AML-193 (cell line): ENCODE measurements at places on chromosomes 5 and 9.

- no peak for DNase-seq
Measured at GRCh38 chr5:14011089-14012020, 66.9 kb upstream of the DNAH5 start.

GRCh38 chr5:90162324-90162723 is 247.2 kb downstream of the CETN3 start:
- no peak for DNase-seq

DNA sequence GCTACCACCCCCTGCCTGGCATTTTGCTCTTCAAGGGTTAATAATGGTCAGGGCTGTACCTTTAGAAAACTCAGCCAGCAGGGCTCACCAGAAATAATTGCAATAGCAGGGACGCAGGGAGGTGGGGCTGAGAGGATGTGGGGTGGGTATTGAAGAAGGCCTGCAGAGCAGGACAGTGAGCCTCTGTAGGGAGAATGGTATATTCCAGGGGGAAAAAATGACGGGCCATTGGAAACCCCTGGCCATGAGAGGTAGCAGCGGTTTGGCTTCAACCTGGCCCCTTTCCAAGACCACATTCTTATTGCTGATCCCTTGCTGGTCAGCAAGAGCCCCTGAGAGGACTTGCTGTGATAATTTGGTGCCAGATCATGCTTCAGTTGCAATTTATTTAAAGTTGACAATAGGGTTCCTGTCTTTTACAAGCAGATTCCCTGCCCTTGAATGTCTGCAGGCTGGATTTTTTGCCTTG is 36.7 kb upstream of the CTNNA1 start:
- DNase-seq = no peak

DNA sequence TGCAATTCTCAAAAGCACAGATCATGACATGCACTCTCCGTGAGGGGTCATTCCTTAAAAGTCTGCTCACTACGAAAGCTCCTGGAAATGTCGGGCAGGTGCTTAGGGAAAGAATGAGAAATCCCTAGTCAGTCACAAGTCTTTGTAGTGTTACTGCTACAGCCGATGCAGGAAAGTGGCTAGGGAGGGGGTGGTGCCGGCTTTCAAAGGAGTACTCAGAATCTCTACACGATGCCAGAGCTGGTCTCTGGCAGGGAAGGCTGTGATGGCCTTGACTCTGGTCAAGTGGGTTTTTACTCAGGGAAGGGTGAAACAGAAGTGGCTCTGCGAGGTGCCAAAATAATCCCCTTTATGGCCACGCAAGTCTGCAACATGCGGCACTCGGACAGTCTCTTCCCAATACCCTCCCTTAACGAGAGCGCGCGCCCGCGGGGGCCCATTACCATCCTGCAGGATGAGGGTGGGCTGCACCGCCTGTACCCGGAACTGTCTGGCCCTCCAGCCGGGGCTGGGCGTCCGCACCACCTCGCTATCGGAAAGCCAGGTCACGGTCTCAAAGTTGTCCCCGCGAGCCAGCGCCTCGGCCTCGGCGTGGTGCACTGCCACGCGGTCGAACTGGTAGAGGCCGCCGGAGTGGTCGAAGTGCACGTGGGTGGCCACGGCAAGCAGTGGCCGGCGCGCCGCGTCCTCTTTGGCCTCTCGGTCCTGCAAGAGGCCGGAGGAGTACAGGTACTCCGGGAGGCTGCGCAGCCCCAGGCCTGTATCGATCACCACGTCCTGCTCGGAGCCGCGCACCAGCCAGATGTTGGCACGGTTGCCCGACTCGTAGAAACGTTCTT is 956 bp downstream of the MBLAC2 start:
- peak; percentile 26 for DNase-seq

- peak; percentile 17 for DNase-seq
Measured at GRCh38 chr9:21506626-21507482, 24.7 kb upstream of the IFNE start.

DNA sequence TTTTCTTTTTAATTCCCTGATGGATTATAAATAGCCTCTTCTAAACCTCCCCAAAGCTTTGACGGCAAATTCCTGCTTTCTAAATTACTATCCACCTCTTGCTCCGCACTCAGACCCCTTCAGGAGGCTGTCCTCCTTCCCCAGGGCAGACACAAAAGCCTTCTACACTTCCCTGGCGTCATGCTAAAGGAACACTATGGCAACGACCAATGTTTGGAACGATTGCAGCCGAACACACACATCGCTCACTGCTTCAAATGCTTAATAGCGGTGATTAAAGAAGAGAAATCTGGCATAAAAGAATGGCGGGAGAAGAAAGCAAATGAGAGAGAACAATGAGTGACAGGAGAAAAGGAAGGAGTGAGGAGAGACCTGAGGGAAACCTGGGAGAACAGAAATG is 297.3 kb downstream of the MLLT3 start:
- no peak for DNase-seq

DNA sequence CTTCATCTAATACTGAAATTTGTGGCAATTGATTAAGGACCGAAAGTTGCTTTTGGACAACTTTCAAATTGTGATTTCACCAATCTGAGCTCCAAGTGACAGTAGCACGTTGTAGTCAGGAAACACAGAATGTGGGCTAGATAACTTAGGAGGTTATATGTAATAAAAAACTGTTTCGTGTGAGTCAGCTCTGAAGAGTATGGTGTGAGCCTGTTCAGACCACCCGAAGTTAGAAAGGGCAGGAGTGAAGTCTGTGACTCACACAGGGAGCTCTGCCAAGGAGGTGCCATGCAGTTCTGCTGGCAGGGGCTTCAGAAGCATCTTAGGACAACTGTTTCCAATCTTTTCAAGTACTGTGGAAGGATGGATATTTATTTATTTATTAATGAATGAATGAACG is 16.4 kb upstream of the ZBTB34 start:
- DNase-seq = no peak

- DNase-seq = no peak
Measured at GRCh38 chr9:34197756-34198711, 19.2 kb downstream of the UBAP1 start.

DNA sequence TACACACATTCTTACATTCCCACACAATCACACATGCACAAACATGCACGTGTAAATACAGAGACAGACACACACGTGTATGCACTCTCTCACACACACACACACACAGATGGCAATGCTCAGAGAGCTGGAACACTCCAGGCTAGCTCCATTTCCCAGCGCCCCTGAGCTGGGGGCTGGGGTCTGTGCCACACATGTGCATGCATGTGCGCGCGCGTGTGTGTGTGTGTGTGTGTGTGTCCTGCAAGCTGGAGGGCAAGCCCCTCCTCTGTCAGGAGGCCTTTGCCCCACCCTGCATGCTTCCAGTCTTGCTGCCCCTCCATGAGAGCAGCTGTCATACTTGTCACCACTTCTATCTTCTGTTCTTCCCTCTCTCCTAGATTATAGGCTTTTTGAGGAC is 16.6 kb upstream of the S1PR3 start:
- no peak for DNase-seq

DNA sequence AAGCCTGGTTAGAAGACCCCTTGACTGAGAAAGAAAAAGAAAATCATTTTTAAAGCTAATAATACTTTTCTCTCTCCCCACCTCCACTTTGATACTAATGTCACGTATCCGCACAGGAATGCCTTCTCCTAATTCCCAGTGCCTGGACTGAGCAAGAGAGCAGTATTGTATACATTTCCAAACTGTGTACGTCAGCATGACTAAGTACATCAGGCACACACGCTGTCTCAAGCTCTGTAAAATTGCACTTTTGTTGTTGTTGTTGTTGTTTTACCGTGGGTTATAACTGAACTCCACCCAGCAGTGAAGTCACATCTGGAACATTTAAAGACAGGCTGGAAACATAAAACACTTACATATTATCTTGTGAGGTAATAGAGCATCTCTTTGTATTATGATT is 407.6 kb downstream of the DNAH5 start:
- DNase-seq = no peak

GRCh38 chr5:67021521-67021920 is 175.1 kb downstream of the CD180 start:
- DNase-seq = no peak

- no peak for DNase-seq
Measured at GRCh38 chr9:131886826-131887225, 146.9 kb upstream of the RAPGEF1 start.

GRCh38 chr9:84759300-84759750 is 89.8 kb downstream of the NTRK2 start:
- no peak for DNase-seq

GRCh38 chr5:68843624-68844364 is 250.0 kb upstream of the SLC30A5 start:
- no peak for DNase-seq

DNA sequence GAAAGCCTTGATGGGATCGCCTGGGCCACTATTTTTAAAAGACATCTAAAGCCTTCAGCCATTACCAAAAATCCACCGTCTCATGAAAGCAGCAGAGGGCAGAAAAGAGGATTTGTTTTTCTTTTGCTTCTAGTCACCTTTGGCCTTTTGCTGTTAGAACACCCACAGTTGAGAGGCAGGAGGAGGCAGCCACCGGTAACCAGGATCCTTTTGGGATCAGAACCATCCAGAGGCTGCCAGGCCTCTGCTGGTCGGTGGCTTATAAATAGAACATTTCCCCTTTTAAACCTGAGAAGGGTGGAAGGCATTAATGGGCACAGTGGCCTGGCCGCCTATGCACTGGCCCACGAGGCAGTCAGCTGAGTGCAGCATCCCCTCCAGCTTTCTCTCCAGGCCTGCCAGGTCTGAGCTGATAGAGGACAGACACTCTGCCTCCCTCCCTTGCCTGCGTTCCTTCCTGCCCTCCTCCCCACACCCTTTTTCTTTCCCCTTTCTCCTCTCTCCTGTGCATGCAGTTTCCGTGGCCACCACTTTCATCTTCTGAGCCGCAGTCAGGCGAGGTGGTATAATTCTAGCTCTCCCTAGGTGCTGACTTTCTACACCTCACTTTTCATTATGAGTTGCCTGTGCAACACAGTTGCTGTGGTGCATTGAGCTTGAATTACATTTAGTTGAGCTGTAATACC is 253.4 kb downstream of the ARHGAP26 start:
- no peak for DNase-seq

DNA sequence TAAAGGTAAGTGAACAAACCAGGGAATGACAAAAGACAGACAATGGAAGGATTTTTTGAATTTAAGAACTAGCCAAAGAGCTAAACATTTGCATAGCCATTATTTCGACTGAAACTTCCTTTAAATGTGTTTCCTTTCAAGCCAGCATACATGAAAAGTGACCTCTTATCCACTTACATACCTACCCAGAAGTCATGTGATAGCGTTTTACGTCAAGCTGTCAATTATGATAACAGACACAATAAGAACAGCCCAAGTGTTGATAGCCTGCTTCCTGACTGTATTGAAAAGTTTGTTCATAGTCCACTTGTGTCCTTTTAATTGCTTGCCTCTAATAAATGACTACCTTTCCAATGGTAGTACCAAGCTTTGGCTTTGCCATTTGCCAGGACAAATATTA is 206.0 kb downstream of the NFIB start:
- DNase-seq = no peak

DNA sequence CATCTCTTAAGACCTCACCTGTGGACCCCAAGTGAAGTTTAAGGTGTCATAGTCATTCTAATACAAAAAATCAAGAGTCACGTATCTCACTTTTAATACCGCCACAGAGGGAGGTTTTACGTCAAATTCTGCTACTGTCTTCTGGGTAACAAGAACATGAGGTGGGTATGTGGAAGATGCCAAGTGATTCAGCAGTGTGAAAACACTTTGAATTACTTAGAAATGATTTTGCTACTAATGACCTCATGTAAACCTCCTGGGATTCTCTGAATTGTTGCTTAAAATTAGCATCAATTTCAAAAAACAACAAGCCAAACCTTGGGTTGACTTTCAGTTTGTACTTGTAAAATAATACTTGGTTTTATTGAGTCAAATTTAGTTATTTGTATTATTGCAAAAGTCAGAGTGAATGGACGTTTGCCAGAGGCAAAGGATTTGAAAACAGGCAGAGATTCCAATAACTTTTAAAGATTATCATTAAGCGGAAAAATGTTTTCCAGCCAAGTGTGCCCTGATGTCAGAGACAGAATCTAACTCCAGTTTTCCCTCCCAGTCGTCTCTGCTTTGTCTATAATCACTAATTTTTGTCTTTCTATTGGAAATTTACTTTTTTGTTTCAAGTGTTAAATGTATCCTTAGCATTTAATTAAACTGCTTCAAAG is 8.8 kb downstream of the DMRT2 start:
- DNase-seq = no peak

GRCh38 chr9:34430843-34431437 is 27.4 kb downstream of the FAM219A start:
- peak; percentile 46 for DNase-seq

- DNase-seq = no peak
Measured at GRCh38 chr9:20408513-20408912, 213.8 kb downstream of the MLLT3 start.
